ENCODE measurements at places on chromosomes 1 and 21.

- no peak for DNase-seq
These were observed 79.1 kb upstream of the GPR88 start for GRCh38 chr1:100458661-100459357.

DNA sequence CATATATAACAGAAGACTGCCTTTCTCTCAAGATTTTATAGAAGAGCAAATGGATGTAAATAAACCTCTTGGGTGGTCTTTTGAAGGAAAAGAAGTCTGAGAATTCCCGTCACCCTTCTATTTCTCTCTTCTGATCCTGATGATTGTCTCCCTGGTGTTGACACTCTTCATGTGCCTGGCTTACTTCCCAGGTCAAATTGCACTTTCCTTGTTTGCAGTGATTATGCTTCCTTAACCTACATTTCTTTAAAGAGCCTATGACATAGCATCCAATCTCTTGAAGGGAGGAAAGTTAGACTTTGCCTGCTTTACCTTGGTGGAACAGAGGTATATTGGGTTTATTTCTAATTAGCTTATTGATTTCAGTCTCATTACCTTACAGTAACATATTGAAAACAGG, 80.1 kb downstream of the LRRC53 start:
- no peak for DNase-seq

DNA sequence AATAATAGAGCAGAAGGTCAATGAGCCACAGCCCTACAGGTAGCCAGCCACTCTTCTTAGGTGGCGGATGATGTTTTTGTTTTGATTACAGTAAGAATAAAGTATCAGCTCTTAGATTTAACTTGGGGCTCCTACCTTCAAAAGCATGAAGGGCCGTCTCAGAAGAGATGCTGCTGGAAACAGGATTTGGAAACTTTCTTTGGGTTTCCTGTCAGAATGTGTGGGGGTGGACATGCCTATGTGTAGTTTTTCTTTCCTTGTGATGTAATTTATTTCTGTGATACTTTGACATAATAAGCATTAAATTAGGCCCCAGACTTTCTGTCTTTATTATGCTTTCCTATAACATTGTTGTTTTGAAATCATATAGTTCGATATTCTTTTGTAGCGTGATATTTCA, 1.5 kb downstream of the RAP1A start:
- no peak for DNase-seq

GRCh38 chr1:216903382-216903740, 180.1 kb upstream of the ESRRG start:
- no peak for DNase-seq

DNA sequence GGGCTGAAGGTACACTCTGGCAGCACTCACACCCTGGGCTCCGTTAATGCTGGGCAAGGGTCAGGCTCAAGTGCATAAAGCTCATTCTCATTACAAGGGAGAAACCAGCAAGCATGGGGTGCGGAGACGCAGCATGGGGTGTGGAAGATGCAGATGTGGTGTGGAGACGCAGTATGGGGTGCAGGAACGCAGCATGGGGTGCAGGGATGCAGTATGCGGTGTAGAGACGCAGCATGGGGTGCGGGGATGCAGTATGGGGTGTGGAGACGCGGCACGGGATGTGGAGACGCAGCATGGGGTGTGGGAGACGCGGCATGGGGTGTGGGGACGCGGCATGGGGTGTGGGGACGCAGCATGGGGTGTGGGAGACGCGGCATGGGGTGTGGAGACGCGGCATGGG, 390.7 kb downstream of the NPHP4 start:
- no peak for DNase-seq

- DNase-seq, result peak; percentile 75
These were observed 50.1 kb downstream of the COQ8A start for GRCh38 chr1:226990133-226990716.

GRCh38 chr21:46048926-46049889, 48.7 kb upstream of the COL6A2 start:
- DNase-seq, result no peak

DNA sequence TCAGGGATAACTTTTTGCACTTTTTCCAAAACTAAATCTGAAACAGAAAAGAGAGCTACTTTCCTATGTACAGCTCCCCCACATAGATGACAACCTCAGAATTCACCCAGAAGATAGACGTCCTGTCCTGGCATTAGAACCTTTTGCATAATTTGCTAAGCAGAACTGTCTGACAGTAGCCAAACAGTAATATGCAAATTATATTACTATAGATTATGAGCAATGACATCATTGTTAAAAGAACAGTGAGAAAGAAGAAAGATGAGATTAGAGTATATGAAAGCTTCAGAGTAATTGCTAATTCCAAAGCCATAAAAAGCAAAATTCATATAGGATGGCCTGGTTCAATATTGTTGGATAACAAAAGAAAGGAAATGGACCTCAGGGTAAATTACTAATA, 43.7 kb downstream of the SLC44A5 start:
- DNase-seq, result no peak

DNA sequence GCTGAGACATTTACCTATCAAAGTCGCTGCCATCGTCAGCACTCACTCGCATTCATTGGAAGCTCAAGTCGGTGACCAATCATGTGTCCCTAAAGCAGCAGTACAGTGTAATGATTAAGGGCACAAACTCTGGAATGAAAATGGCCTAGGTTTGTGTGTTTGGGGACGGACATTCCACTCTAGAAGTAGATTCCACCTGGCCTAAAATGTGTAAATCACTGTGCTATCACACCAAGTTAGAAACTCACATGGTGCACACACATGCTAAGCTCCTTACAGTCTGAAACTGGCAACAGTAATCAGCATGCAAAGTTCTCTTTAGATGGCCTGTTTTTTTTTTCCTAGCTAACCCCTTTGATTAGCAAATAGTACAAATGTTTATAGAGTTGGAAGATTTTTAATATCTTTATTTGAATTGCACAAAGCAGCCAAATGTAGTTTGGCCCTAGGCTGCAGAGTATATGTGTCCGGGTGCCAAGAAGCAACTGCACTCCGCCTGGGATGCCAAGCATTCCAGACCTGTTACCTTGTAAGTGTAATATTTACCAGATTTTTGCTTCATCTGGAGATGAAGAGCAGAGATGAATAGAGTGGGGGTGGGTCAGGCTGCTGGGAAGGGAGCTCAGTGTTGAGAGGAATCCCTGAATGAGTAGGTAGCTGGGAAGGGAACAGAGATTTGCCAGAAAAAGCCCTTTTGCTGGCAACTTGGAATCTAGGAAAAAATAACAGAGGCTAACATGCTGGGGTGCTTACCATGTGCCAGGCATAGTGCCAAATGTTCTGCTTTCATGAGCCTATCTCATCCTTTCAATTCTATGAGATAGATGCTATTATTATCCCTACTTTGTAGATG, 35.2 kb downstream of the TGFB2 start:
- no peak for DNase-seq

DNA sequence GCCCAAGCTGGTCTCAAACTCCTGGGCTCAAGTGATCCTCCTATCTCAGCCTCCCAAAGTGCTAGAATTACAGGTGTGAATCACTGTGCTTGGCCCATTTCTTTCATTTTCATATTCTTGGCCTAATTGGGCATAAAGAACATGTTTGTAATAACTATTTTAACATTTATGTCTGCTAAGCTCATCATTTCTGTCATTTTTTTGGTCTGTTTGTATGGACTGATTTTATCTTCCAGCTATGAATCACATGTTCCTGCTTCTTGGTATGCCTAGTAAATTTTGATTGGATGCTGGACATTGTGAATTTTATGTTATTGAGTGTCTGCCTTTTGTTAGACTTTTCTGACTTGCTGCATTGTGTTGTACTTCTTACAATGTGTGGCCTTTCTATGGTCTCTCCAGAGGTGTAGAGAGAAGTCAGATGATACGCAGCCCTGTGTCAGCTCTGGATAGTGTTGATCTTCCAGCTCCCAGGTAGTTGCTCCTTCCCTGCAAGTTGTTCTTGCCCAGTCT, 39.0 kb upstream of the PPM1J start:
- DNase-seq, result no peak

GRCh38 chr1:65153635-65154034, 5.6 kb downstream of the AK4 start:
- DNase-seq, result no peak

GRCh38 chr21:31623664-31624063, 35.8 kb upstream of the SOD1 start:
- no peak for DNase-seq

DNA sequence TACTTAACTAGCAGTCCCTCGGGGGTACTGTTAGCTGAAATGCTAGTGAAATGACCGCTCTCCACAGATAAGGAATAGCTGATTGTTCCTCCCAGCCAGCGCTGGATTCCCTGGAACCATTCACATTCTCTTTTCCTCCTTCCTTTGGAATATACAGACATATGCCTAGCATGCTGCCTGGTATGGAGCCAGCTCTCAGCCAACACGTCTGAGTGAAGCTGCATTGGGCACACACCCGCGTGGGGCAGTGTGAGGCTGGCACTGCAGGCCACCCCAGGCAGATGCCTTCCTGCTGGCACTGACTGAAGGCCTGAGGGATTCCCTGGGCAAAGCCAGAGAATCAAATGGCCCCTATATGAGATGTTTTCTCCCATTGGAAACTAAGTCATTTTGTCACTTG, 66.7 kb downstream of the TLR5 start:
- DNase-seq, result no peak

DNA sequence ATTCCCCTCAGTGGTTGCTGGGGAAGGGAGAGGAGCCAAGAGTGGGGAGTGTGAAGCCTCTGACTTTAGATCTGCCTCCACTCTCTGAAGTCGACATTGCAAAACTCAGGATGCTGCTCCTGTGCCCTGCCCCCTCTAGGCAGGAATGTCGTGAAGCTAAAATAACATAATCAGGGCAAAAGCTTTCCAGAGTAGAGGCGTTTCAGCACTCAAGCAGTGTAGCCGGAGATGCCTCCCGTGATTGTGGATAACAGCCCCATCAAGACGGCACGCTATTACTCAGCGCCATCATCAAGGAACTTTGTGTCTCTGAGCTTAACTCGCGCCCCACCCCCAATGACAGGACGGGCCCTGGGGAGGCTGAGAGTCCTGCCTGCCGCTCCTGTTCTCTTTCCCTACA, 60.0 kb downstream of the FBXO2 start:
- DNase-seq, result no peak

DNA sequence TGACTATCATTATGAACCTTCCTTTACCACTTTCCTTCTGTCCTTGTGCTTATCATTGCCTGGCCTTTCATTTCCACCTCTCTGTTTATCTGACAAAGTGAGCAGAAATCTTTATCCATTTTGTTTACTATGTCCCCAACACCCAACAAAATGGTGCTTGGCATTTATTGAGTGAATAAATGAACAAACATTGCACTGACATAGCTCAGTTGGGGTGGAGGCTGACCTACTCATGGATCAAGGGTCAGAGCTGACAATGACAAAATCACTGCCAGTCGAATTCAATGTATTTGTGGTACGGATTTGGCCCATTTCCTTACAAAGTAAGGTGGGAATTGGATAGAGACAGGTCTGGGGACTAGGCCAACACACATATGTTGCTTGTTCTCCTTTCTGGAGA, 257.4 kb upstream of the PLXNA2 start:
- DNase-seq, result no peak

DNA sequence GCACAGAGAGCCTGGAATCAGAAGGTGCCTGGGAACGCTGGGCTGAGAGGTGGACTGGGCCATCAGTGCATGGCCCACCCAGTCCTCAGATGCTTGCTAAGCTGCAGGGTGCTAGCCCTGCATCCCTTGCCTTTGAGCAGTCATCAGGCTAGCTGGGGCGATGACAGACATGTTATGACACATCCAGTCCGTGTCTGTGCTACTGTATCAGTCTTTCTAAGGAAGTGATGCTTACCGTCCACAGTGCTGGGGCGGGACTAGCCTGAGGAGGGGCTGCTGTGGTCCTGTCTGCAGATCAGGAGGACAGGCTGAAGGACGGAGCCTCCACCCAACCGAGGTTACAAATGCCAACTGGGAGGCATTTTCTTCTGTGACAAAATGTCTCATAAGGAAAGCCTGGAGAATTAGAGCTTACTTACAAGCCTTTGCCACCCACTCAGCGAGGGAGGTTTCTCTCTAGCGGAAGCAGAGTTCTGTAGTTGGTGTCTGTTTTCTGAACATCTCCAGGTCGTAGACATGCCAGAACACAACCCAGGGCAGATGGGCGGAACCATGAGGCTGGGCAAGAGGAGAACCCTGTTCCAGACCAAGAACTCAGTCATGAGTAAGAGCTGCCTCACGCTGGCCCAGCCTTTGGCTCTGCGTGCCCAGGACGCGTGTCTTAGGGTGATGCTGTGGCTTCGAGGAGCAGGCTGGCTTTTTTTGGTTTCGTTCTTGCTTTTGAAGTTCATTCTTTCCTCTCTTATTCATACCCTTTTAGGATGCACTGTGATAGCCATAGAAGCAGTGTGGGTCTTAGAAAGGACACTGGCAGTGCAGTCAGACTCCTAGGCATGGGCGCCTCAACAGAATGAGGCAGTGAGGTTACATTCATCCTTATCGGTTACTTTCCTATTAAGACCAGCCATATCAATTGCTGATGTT, 14.3 kb downstream of the SLFNL1 start:
- DNase-seq, result no peak

DNA sequence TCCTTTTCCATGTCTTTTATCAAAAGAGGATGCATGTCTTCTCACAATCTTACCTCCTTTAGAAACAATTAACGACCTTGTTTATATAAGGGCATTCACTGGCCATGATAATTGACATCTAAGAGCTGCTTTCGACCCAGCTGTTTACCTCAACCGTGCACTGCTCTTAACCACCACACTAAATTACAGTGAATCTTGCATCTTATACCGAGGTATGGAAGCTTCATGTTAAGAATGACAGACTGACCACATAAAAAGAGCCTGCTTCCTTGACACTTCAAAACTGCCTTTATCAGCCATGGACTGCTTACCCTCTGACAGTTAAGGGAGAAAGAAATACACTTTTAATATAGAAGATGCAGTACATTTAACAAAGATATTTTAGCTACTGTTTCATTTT, 301.7 kb upstream of the LYPLAL1 start:
- DNase-seq, result no peak

DNA sequence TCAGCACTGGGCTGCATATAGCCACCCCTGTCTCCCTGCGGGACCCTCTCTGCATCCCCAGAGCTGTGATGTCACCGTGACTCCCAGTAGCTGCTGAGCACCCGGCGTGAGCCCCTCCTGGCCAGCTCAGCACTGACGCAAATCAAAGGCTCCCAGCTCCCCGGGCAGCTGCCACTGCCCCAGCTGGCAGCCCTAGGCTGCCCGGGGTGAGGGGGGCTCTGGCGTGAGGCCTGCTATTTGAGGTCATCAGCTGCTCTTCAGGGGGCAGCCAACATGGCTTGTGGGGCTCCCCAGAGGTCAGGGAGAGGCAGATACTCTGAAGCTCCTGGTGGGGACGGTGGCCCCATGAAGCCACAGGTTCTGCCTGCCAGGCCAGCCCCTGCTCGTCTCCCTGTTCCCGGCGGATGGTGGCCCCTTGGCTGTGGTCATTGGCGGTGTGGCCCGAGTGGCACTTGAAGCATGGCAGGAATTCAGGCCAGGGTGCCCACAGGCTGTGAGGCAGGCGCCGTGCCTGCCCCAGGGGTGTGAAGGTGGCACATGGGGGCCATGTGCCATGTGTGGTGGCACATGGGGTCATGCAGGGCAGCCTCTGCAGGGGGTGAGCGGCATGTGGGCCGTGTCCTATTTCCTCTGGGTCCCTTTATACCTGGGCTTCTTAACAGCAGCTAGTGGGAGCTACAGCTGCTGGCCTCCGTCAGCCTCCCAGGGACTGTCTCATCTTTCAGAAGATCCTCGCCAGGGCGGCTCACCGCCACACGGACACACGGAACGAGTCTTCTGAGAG, 85.4 kb downstream of the SIK1 start:
- no peak for DNase-seq

GRCh38 chr1:234861024-234861620, 251.1 kb upstream of the IRF2BP2 start:
- DNase-seq, result no peak

- DNase-seq, result no peak
These were observed 466.7 kb upstream of the NFIA start for GRCh38 chr1:60615666-60616065.
